AML-193 (cell line): ENCODE measurements at places on chromosomes 11 and 22.

GRCh38 chr11:92332986-92333385 lies 108.4 kb downstream of the FAT3 start:
- DNase-seq: no peak

GRCh38 chr11:92859156-92859690 lies 110.2 kb upstream of the MTNR1B start:
- DNase-seq: no peak

DNA sequence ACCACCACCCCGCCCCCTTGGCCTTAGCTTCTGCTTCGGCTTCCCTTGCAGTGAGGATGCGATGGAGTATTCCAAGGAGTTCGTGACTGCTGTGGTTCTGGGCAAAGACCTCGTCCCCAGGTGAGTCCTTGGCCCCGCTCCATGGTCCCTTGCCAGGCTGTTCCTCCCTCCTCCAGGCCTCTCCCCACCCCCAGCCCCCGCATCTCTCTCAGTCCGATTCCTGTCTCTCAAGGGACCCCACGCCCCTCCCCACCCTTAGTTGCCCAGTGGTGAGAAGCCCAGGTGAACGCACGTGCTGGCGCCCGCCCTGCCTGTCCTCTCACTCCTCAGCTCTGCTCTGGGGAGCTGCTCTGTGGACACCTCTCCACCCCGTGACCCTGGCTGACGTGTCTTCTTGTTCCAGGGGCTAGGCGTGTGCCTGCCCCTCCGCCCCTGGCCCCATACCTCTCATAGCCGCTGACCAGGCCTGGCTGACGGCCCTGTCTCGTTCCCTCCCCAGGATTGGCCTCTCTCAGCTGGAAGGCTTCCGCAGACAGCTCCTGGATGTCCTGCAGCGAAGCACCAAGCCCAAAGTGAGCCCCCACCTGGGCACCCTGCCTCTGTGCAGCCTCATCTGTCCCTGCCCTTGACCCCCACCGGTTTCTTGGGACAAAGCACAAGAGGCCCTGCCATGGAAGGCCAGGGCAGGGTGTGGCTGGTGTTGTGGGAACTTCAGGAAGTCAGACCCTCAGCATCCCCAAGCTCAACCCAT lies 14.6 kb upstream of the MYRF start:
- no peak for DNase-seq

DNA sequence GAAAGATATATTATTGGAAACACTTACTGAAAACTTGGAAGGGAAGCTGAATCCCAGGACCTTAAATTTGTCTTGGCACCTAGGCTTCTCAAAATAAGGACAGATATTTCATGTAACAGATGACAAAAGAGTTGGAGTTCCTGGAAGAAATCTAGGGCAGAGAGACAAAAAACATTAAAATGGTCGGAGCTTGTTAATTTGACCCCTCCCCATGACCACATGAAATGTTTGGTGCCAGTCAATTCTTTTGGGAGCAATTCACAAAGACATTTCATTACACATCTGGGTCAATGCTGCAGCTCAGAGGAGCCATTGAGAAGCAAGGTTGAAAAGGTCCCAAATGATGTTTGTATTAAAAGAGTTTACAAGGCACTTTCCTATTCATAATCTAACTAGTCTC lies 162.0 kb upstream of the GUCY1A2 start:
- no peak for DNase-seq

- no peak for DNase-seq
These were observed 476.7 kb upstream of the CCDC179 start for GRCh38 chr11:23336961-23337360.

DNA sequence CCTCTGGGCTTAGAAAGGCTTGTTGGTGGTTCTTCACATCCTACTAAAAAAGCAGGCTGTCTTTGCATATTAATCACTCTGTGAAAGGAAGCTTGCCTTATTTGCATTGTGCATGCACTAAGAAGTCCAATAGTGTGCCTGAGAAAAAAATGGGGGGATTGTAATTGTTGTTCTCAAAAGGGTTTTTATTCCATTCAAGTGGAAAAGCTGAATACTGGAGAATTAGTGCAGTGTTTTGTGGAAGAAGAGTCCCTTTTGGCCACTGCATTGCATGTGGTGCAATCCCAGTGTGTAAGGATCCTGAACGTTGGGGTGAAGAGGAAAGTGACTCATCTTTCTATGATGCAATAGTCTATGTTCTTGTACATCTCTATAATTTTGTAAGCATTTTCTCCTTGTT lies 16.5 kb downstream of the NCAM1 start:
- DNase-seq: peak; percentile 96

DNA sequence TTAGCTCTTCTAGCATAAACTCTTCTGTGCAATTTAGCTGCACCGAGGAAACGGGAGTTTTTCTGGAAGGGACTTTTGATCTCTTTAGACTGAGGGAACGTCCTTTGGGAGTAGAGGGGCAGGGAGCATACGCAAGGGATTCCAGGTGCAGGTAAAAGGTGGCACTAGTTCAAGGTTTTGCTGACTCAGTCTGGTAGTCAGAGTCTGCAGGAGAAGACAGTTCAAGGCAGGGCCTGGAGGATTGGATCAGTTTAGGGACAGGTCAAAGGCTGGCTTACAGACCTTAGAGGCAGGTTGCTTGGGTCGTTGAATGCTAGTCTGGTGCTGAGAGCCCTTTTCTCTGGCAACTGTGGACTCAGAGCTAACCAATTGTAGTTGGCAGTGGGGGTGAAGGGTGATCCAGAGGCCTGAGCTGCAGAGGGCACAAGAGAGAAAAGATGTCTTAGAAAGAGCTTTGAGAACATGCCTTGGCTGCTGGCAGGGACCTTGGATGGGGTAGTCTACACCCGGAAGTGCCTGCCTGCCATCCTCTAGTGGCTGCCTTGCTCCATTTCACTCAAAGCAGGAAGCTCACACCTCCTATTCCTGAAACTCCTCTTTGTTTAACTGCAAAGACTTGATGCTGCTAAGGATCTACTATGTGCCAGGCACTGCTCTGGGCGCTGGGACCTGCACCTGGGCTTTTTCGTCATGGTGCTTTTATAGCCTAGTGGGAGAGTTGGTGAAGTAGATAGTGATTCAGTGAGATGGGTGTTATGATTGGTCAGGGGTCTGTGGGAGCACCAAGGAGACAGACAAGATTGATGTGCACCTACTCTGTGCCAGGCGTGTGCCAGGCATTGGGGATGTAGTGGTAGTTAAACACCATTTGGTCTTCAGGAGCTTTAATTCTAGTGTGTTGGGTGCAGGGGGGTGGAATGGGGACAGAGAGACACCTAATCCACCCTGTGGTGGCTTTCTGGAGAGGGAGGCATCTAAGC lies 17.1 kb downstream of the MIAT start:
- DNase-seq: peak; percentile 46

- DNase-seq: no peak
These were observed 108.0 kb upstream of the ANO1 start for GRCh38 chr11:69969890-69970784.

DNA sequence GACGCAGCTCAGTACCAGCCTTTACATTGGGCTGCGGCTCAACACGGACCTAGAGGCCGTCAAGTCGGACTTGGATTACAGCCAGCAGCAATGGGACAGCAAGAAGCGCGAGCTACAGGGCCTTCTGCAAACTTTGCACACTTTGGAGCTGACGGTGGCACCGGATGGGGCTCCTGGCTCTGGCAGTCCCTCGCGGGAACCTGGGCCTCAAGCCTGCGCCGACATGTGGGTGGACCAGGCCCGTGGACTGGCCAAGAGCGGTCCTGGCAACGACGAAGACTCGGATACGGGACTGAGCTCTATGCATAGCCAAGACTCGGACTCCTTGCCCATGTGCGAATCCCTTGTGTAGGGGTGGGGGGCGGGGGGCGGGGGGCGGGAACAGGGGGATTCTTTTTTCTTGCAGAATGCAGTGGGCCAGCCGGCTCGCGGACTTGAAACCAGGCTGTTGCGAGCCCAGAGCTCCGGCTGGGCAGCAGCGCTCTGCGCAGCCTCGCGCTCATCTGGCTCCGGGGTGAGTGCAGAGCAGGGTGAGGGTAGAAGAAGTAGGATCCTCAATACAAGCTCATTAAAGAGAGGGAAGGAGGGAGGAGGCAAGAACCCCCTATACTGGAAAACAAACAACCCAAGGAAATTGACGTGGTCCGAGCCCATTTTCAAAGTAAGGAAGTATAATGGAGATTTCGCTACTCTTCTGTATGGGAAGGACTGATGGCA lies 1.8 kb downstream of the RASSF10 start:
- no peak for DNase-seq

DNA sequence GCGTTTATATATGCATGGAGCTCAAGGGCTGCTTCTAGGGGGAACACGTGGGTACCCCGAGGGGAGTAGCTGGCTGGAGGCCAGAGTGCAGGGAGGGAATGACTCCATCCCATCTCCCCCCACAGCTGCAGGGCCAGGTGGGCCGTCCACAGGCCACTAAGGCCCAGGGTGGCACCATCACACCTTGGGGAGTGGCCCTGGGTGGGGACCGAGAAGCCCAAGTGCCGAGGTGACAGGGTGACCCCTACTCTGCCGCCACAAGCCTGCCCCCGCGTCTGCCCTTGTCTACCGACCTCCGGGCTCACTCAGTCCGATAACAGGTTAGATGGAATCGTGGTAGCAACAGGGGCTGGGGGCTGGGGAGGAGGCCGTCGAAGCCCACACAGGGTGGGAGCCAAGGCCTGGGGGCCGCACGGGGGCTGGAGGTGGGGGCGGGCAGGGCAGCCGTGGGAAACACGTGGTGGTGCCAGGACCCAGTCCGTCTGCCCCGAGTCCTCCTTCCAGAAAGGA lies 125.7 kb downstream of the KCNQ1OT1 start:
- no peak for DNase-seq

DNA sequence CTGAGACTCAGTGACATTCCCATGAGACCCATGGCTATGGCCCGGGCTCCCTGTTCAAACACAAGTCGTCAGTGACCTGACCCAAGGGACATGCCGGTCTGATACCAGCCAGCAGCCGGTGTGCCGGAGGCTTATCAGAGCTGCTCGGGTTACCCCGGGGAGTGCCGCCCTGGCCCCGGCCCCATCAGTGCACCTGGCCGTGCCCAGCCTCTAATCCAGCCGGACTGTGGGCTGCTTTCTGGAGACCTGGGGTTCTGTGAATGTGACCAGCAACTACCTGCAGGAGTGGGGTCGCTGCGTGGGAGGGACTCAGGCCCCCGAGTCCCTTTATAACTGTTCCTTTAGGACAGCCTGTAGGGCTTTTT lies 52.7 kb downstream of the LINC01488 start:
- DNase-seq: no peak

- no peak for DNase-seq
These were observed 51.9 kb upstream of the WT1 start for GRCh38 chr11:32487270-32487669.

DNA sequence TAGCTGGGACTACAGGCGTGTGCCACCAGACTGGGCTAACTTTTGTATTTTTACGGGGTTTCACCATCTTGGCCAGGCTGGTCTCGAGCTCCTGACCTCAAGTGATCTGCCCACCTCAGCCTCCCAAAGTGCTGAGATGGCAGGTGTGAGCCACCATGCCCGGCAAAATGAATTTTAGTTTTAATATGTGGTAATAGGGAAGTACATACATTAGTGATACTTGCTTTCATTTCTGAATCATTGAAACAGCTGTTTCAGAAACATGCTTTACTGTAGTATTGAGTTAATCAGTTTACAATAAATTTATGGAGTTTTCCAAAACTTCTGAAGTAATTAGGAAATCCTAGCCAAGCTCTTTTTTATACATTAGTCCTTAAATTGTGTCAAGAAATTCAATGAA lies 15.6 kb downstream of the PCF11 start:
- no peak for DNase-seq

- DNase-seq: no peak
These were observed 624.8 kb upstream of the KIRREL3 start for GRCh38 chr11:127625402-127625801.

DNA sequence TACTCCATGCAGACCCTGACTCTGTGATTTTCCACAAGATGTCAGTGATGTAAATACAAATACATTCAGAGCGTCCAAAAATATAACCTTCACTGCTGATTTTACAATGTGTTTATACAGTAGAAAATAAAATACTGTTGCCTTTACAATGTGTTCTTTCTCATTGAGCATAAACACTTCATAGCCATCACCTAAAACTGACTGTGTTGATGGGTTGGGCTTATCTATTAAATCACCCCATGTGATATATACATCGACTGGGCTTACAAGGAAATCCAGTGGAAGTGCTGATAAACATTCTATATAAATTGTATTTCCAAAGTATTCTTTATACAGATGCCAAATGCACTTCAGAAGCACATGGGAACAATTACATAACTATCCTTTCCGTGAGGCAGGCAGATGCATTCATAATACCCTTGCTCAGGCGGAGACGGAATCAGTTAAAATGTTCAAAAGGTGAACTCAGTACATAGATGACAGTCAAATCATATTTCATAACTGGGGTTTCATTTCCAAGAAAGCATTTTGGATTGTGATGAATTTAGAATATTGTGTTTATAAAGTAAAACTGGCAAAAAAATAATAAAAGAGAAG lies 27.7 kb downstream of the DDI1 start:
- no peak for DNase-seq

DNA sequence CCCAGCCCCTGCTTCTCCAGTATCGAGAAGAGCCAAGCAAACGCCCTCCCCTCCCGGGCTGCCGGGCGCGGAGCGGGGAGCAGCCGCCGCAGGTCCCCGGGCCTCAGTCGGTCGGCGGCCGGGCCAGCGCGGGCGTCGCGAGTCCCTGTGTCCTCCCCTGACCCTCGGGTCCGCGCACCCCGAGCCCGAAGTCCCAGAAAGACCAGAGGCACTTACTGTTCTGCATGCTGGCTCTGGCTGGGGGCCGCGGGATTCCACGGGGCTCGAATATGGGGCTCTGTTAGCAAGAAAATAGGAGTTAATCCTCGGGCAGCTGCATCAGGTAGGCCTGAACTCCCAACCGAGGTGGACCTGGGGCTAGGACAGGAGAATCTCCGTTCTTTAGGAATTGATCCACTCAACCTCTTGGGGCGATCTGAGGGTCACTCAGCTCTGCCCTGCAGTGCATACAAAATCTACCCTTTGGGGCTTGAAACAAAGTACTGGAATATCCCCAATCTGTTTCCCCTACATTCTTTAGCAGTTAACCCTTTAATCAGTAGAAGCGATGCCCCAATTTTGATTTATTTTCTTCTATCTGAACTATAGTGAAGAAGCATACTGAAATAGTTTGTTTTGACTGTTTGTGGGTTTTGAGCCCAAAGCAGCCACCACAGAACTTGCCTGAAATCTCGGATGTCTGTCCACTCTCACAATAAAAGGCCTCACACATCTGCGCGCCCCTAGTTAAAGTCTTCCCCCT lies 4.8 kb downstream of the PAX6 start:
- no peak for DNase-seq

GRCh38 chr11:19284881-19285280 lies 44.1 kb upstream of the E2F8 start:
- DNase-seq: no peak

DNA sequence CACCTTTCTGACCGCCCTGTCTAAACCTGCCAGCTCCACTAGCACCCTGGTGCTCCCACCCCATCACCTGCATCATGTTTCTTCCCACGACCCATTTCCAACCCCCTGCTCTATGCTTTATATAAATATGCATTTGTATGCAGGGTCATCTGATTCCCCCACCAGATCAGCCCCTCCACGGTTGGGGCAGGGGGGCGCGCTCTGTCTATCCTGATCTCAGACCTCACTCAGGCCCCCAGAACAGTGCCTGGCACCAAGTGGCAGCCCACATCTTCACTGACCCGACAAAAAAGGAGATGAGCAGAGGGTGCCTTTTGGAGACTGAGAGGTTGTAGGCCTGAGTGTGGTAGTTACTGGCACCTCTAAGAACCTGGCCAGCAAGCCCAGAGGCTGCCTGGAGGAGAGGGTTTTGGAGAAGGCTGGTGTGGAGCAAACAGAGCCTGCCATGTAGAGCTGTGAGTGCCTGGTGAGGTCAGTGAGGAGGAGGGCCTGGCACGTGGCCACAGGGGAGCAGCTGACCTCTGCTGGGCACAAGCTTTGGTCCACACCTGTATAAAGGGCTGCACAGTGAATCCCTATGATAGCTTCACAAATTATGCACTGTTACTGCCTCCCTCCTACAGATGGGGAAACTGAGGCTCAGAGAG lies 86.3 kb upstream of the RTL6 start:
- no peak for DNase-seq
